ENCODE measurements at places on chromosomes 2 and 18.

DNA sequence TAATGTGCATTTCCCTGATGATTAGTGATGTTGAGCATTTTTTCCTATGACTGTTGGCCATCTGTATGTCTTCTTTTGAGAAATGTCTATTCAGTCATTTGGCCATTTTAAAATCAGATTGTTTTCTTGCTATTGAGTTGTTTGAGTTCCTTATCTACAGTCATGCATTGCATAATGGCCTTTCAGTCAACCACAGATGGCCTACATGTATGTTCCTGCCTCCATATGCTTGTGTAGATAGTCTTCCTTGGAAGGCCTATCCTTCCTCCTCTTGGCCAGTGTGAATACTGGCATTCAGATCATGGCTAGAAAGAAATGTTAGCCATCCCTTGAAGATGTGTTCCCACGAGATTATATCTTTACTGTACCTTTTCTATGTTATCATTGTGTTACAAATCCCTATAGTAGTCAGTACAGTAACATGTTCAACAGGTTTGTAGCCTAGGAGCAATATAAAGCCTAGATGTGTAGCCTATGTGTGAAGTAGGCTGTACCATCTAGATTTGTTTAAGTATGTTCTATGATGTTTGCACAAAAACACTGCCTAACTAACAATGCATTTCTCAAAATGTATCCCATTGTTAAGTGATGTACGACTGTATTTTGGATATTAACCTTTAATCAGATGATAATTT, 65.6 kb upstream of the CD302 start:
- DNase-seq = no peak

DNA sequence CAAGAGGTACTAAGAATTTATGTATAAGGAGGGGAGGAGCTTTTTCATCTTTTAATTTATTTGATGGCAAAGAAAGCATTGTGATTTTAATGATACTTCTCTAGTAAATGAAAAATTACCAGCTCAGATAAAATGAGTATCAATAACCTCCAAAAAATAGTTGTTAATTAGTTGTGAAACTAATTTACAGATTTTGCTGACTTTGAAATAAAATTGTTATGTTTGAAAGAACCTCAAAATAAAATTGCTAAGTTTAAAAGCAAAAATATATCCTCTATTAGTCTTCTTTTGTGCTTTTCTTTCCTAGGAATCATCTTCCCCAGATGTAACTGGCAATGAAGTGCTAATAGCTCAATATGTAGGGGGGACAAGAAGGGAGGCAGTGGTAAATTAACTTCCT, 36.5 kb downstream of the ZC3H6 start:
- no peak for DNase-seq

GRCh38 chr2:35080231-35080910, 1275.2 kb upstream of the CRIM1 start:
- DNase-seq = no peak

DNA sequence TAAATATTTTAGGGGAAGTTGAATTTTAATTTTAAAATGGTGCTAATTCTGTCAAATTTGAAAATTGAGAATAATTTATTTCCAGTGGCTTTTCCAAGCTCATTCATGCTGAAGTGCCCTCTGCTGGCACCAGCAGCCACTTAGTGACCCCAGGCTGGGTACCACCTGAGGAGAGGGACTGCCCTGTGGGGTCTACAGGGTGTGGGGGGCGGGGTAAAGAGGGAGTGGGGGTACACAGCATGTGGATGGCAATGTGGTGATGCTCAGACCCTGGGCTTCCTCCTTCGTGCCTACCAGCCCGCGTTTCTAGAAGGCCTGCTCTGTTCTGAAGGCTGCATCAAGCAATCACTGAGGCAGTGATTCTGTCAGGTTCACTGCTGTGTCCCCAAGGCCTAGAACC, 45.1 kb upstream of the SCLY start:
- no peak for DNase-seq

- DNase-seq = no peak
Measured at GRCh38 chr18:37464257-37464656, 101.3 kb downstream of the CELF4 start.
